ENCODE measurements at places on chromosomes 5 and 9.

GRCh38 chr9:98495530-98495929, 213.2 kb downstream of the GABBR2 start:
- DNase-seq = no peak

- DNase-seq = no peak
Observed at GRCh38 chr9:116149844-116150243, 3.7 kb upstream of the PAPPA start.

DNA sequence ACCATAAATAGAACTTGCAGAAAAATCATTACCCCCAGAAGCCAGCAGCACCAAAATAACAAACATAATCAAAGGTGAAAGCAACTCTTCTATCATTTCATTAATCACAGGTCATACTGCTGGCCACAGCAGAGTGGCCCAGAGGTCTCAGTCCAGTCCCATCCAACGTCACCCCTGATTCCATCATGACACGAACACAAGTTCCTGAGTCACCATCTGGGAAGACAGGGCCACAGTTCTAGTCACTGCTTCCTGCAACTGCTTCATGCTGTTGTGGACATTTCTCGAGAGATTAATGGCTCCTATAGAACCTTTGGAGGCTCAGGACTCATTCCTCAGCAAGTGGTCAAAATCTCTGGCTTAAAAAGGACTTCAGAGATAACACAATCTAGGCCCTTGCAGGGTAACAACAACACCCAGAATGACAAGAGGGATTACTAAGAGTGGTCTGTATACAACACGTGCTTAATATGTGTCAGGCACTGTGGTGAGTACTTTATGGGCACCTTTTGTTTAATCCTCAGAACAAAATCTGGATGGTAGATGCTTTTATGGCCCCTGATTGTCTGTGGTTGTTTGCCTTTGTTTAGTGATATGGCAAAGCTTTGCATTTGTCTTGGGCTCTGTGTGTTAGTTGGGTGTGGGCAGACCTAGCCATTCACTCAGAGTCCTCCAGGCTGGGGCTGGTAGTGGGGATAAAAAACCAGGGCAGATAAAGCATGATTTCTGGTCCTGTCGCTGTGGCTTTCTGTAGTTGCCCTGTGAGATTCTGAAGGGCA, 184.3 kb downstream of the DAB2IP start:
- no peak for DNase-seq

- no peak for DNase-seq
Observed at GRCh38 chr5:146560205-146560812, 44.3 kb upstream of the GPR151 start.

DNA sequence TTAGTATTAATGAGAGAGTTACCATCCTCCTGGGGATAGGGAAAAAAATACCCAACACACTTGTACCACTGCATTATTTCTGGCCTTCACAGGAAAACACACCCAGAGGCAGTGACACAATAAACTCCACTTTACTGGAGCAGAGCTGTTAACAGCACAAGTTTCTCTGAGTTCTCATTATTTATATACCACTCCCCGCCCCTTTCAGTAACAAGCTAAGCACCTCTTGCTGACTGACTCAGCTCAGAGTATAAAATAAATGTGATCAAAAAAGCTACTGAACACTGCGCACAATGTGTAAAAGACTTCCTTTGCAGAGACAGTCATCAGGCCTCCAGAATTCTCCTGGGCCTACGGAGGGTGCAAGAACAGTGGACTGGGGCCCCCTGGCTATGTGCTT, 21.6 kb downstream of the KLF9 start:
- no peak for DNase-seq

DNA sequence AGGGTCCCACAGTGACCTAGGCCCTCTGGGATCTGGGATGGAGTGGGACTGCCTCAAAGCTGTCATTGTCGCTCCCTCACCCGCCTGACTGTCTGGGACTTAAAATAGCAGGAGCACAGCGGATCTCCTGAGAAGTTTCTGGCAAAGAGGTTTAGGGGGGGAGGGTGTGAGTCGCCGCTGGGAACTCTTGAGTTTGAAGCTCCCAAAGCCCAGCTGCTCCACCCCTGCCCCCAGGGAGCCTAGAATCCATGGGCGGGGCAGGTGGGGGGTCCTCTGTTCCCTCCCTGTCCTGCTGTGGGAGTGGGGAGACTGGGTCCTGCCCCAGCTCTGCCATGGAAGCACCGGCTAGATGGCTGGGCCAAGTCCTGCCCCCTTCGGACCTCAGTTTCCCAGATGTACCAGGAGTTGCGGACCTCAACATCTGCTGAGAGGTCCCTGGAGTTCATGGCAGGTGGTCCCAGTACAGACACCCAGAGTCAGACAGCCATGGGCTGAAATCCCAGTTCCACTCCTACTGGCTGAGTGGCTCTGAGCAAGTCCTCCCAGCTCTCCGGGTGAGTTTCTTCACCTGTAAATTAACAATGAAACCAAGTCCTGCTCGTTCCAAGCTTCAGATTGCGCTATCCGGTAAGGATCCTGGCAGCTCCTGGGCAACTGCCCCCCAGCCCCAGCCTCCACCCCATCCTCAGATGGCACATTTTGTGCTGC, 985 bp upstream of the WDR38 start:
- DNase-seq = no peak

DNA sequence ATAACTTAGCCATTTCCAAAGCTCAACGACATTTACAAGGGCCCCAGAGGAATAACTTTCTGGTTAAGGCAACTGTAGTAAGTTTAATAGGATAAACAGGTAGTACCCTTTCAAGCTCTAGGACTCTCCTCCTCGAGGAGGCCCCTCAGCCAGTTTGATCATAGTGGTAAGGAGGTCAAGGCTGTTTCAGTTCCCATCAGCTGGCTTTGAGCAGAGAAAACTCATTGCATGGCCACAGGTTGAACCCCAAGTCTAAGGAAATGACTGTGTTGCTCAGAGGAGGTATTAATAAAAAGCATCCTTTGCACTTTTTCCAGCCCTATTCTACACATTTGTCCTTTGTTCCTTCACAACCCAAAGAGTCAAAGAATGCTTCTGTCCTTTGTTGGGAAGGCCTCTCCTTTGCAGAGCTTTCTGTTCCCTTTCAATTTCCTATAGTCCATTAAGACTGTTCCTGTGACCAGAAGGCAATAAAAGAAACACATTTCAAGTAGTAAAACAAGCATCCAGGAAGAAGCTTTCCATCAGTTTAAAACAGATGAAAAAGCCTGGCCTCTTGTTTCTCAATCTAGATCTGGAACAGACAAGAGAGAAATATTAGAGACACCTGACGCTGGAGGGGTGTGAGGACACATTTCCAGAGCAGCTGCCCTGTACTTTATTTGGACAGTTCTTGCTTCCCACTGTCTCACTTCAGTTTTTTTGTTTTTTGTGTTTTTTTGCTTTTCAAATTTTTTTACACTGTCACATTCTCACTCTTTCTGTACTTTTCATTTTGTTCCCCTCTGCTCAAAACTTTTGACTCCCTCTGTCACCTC, 54.1 kb downstream of the PRRC1 start:
- DNase-seq = no peak

DNA sequence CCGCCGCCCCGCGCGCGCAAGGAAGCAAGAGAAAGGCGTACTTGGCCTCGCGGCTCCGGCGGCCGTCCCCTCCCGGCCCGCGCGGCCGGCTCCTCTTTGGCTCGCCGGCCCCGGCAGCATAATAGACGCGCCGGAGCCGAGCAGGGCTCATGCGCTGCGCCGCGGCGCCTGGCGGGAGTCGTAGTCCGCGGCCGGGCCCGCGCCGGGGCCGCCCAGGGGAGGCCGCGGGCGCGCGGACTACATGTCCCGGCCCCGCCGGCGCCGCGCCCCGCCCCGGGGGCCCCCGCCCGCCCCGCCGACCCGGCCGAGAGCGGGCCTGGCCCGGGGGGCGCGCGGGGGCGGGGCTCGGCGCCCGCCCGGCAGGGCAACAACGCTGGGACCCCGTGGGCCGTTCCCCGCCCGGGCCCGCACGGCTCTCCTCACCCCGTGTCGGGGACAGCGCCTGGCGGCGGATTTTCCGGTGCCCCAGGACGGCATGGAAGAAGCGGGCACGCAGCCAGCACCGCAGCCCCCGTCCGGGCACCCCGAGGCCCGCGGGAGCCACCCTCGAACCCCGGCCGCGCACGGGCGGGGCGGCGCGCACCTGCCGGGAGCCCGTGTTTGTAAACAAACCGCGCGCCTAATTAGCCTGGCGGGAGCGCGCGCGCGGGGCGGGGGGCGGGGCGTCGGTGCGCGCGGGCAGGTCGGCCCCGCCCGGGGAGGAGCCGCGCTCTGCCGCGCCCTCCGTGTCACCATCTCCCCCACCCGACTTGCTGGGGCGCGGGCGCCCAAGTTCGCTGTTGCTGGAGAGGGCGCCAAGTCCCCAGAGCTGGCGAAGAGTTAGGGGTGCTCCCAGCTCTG, at the start of gene BRD3:
Gene BRD3, minus strand, starts transcription at position 123 of the 840 bp plus-strand sequence. CDS start 14,549 bp downstream, outside the sequence.
- peak; percentile 79 for DNase-seq

GRCh38 chr5:31664566-31664965, 25.6 kb downstream of the PDZD2 start:
- DNase-seq = no peak

GRCh38 chr5:143713047-143714003, 98.6 kb upstream of the HMHB1 start:
- no peak for DNase-seq
